ENCODE measurements at places on chromosomes 1 and 21.

- peak; percentile 49 for DNase-seq
Measured at GRCh38 chr21:25862596-25862995, 127.8 kb downstream of the GABPA start.

DNA sequence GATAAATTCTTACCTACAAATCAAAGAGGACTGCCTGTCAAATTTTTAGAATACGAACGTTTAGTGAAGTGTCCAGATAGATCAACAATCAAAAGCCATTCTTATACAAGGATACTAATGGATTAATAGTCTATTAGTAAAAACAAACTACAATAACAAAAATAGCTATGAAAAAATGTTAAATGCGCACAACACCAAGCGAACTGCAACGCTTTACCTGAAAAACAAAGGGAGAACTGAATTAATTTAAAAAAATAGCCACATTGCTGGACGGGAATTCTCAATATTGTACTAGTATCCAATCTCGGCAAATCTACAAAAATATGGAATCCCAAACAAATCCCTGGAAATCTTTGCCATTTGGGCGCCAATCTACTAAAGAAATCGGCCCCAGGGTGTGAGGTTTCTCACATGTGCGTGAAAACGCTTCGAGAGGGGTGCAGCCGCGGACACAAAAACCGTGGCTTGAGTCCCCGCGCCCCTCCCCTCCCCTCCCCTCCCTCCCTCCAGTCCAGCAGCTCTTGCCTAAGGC lies 55.6 kb downstream of the TRAF5 start:
- no peak for DNase-seq

- no peak for DNase-seq
Measured at GRCh38 chr1:23875382-23875781, 7.3 kb upstream of the FUCA1 start.

- no peak for DNase-seq
Measured at GRCh38 chr1:169148472-169149252, 42.2 kb downstream of the ATP1B1 start.

DNA sequence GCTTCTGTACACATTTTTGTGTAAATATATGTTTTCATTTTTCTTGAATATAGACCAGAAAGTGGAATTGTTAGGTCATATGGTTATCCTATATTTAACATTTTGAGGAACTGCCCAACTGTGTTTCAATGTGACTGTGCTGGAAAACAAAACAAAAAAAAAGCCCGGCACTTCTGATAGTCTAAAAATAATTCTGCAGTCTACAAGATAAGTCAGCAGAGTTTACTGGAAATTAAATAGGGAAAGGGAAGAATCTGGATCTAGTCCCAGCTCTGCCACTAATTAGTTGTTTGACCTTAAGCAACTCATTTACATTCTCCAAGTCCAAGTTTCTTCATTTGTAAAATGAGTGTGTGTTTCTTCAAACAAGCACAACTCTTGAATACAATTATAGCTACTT lies 869.1 kb upstream of the B3GALT2 start:
- no peak for DNase-seq

DNA sequence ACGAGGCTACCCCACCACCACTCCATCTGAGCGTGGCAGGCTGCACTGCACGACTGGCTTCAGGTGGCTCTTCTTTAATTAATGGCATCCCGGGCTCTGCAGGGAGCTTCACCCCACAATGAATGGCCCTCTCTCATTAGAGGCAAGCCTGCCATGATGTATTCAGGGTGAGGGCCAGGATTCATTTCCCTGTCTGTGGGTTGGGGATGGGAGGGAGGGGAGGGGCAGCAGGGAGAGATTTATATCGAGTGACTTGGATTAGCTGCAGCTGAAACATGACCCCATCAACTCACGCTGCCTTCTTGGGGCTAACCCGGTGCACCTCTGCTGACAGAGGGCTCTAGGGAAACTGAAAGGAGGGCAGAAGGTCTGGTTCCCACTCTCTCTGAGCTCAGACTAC lies 54.2 kb downstream of the ERI3 start:
- DNase-seq = no peak

DNA sequence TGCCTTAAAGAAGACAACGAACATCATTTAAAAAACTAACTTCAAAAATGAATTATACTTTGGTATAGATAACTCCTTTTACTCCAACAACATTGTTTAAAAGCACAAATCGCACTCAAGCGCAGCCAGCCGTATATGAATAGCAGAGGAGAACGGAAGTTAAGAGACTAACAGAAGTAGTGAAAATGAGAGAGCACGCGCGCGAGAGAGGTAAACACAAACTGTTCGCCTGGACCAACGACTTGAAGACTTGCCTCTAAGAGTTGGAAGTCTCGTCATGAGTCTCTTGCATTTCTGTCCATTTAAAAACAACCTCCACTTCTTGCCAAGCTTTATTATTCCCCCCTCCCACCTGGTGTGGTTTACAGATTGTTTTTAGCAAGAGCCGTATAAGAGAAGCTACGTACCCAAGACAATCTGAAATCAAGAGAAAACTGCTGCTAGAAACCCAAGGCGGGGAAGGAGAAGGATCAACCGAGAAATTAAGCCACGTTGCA lies 479 bp downstream of the SELENOF start:
- DNase-seq = peak; percentile 46

DNA sequence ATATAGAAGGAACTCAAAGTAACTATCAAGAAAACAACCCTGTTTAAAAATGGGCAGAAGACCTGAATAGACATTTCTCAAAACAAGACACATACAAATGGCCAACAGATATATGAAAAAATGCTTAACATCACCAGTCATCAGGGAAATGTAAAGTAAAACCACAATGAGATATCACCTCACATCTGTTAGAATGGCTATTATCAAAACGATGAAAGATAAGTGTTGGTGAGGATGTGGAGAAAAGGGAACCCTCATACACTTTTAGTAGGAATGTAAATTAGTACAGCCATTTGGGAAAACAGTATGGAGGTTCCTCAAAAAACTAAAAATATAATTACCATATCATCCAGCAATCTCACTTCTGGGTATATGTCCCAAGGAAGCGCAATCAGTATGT lies 3.0 kb downstream of the CTSS start:
- no peak for DNase-seq

- DNase-seq = peak; percentile 49
Measured at GRCh38 chr1:113042285-113043143, 30.5 kb upstream of the LRIG2 start.

DNA sequence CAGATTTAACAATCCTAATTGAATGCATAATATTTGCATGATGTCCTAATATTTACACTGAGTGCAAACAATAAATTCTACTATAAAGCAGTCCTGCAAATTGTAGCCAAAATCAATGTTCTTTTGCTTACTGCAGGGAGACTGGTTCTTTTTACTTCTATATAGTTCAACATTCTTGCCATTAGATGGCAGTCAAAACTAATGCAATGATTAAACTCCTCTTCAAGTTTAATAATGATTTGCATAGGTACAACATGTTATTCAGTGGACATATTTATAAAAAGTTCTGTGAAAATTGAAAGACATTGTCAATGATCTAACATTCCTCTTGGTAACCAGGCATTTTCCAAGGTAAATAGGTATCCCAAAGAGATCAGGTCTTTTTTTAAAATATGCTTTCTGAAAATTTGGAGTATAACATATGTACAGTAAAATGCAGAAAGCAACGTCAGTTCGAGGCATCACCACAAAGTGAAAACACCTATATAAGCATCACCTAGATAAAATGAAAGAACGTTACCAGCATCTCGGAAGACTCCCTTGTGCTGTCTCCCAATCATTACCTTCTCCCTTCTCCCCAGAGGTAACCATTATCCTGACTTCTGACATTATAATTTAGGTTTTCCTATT lies 9.8 kb upstream of the FNBP1L start:
- DNase-seq = peak; percentile 44

DNA sequence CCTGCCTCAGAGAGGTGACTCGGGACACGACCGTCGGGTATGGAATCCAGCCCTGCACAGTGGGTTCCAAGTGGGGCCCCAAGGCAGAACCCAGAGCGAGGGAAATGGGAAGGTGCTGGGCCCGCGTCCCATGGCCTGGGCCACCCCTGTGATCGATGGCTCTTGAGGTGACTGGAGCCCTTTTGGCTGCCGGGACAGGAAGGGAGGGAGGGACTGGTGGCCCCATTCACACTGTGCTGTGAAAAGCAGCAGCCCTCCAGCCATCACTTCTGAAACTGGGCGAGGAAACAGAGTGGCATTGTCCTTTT lies 110.4 kb upstream of the IFFO2 start:
- DNase-seq = no peak

GRCh38 chr1:9121496-9122409 lies 7.1 kb downstream of the GPR157 start:
- no peak for DNase-seq

- DNase-seq = no peak
Measured at GRCh38 chr1:83702356-83702755, 296.6 kb downstream of the TTLL7 start.

GRCh38 chr1:52901384-52901783 lies 20.2 kb downstream of the ECHDC2 start:
- DNase-seq = no peak

GRCh38 chr1:158714754-158715153 lies 5.8 kb downstream of the OR6K3 start:
- DNase-seq = no peak

DNA sequence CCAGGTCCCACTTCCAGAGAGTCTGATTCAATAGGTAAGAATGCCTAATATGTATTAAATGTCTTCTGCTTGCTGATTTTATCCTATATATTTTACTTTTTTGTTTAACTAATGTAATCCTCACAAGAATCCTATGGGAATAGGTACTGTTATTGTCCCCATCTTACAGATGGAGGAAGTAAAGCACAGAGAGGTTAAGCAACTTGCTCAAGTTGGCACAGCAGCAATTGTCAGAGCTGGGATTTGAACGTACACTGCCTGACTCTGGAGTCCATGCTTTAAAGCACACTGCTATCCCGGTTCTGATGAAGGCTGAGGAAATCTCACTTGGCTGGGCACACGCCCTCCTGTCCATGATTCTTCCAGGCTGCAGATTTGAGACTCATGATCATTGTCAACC lies 62.8 kb downstream of the IGSF21 start:
- DNase-seq = no peak

- DNase-seq = no peak
Measured at GRCh38 chr1:78586572-78586971, 33.7 kb upstream of the IFI44L start.

DNA sequence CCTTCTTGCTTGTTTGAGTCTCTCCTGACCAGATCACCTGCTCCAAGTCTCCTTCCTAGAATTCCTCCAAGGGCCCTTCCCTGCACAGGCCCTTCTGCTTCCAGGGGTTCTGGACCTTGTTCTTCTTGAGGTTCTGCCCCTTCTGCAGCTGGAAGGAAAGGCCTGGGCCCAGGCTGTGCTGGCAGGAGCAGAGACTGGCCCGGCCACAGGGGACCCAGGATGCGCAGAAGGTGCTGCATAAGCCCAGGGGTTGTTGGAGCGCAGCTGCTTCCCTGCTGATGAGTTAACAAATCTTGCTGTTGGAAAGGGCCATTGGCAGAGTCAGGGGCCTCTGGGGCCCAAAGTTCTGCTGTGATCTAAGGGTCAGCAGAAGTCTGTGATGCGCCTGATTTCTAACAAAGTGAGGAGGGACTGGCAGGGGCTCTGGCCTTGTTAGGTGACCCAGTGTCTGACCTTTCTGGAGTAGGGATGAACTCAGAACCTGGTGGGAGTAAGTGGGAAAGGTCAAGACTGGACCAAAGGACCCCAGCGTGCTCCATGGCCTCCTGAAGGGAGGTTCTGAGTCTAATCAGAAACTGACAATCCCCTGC lies 509.8 kb downstream of the PTPRU start:
- no peak for DNase-seq

DNA sequence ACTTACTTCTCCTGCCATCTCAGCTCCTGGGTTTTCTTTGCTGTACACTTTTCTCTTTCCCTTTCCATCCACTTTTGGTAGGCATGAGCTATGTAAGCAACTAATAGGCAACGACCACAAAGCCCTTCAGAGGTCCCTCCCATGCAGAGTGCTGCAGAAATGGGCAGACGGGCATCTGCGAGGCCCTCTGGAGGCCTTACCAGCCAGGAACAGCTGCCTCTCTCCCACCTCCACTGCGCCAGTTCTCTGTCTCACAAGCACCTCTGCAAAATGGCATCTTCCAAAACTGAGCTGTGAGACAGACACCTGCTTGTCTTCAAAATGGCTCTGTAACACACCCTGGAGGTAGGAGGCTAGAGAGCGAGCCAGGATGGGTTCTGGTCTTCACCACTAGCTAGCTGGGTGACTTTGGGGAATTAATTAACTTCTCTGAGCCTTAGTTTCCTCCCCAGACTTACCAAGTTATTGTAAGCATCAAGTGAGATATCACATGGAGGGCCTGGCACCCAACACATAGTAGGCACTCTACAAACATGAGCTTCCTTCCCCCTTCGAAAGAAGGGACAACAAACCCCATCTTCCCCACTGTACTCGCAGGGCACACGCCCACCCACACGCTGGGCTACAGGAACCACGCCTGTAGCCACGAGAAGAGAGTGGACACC lies 62.0 kb downstream of the BCAR3 start:
- DNase-seq = no peak

- DNase-seq = no peak
Measured at GRCh38 chr21:35868005-35868868, 192.1 kb downstream of the SETD4 start.
